NCI-H1436 treated with DMSO at 0.1 percent for 48 hours (cell line): ENCODE measurements at places on chromosomes 6 and 20.

DNA sequence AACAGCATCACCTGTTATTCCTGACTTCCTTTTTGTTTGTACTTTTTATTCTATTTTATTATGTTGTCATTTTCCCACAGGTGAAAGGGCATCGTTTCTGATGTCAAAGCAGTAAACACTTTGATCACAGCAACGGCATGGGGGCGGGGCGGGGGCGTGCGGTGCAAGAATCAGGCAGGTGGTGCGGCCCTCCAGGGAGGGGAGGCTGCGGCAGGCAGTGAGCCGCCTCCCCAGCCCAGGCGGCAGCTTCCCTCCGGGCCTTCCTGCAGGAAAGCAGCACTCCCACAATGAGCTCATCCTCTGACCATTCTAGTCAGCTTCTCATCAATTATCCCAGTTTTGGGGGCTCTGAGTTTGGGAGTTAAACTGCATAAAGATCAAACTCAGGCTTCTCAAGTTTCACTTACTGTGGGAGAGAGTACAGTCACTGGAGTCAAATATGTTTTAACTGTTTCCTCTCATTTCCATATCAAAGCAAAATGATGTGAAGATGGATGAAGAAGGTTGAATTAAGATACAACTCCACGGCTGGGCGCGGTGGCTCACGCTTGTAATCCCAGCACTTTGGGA lies 608.4 kb upstream of the AGPAT4 start:
- DNase-seq: no peak

GRCh38 chr6:157944983-157945931 lies 36.4 kb upstream of the SYNJ2 start:
- no peak for DNase-seq

- DNase-seq: no peak
These were observed 181.9 kb downstream of the HDGFL1 start for GRCh38 chr6:22751223-22751622.

DNA sequence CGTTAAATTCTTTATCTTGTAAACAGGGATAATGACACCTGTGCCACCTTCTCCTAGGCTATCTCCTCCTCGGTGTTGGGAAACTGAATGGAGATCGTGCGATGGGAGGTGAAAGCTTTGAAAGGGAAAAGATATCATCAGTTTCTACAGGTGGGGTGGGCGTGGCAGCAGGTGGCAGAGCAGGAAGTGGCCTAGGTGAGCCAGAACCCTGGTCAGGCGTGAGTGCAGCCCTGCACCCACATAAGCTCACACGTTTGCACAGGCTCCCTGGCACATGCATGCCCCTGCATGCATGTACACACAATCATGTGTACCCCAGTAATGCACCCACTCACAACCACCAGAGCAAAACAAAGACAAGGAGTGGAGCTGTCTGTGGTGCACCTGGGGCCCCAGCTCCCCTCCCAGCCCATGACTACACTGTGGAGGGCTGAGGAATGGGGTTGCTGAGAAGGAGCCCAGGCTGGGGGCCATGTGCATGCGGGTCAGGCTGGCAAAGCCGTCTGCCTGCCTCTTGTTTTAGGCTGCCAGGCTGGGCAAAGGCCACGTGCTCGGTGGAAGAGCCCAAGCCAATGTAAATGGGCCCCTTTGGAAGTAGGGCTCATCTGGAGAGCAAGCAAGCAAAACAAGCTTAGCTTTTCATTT lies 61.5 kb downstream of the TFAP2C start:
- no peak for DNase-seq

- DNase-seq: no peak
These were observed 159.5 kb downstream of the VEGFA start for GRCh38 chr6:43929511-43929910.

- DNase-seq: no peak
These were observed 108.1 kb downstream of the PCSK2 start for GRCh38 chr20:17334932-17335331.

- DNase-seq: no peak
These were observed 5.4 kb downstream of the DSP start for GRCh38 chr6:7546896-7547295.

DNA sequence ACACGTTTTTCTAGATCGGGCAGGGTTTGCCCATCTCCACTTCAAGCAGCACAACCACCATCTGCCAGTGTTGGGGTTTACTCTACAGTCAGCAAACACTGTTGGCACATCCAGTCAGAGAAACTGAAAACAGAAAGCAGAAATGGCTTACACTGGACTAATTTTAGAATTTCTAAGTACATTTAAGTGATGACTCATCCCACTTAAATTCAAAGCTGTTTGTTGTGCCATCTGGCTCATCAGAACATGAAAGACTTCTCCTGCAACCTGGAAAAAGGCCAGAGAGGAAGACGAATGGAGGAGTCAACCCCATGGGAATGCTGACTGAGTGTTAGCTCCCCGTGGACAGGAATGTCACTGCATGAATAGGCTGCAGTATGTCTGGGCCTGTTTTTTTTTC lies 21.8 kb downstream of the FAM209B start:
- DNase-seq: peak; percentile 25

DNA sequence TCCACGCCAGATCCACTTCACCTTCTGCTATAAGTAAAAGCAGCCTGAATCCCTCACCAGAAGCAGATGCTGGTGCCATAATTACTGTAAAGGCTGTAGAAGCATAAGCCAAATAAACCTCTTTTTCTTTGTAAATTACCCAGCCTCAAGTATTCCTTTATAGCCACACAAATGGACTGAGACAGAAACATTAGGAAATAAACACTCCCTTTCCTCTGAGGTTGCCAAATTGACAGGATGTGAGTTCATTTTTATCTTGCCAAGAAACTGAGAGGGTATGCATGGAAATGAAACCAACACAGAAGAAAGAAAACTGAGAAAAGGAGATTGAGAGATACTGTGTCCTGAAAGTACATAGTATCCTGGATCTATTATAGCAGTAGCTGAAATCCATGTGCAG lies 481.2 kb downstream of the HAO1 start:
- DNase-seq: no peak

DNA sequence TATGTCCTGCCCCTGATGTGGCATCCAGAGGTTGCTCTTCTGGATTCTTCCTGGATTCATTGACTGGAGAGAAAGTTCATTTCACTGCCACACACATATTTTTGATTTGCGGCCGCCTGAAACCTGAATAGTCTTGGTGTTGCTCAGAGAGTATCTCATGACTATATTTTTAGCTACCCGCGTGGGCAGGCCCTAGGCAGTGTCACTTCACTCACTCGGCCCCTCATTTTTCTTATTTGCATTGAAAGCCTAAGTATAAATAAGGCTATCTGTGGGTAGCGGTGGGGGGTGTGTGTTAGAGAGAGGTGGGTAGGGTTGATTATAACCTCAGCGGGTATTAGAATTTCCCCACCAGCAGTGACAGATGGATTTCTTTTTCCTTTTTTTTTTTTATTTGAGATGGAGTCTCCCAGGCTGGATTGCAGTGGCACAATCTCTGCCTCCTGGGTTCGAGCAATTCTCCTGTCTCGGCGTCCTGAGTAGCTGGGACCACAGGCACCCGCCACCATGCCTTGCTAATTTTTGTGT lies 113.5 kb downstream of the JARID2 start:
- no peak for DNase-seq

DNA sequence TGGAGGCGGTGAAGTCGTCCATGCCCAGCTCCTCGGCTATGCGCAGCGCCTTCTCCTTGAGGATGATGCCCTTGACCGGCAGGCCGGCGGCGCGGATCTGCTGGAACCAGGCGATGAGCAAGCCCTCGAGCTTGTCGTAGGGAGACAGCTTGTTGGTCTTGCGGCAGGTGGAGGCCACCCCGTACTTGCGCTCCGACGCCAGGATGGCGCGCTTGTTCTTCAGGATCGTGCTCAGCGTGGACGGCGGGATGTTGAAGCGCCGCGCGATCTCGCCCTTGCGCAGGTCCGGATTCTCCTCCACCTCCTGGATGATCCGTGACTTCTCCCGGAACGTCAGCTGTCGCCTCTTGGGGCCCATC lies 435 bp downstream of the CENPB start:
- no peak for DNase-seq

- no peak for DNase-seq
These were observed 13.9 kb downstream of the RAMACL start for GRCh38 chr6:166572370-166573261.

DNA sequence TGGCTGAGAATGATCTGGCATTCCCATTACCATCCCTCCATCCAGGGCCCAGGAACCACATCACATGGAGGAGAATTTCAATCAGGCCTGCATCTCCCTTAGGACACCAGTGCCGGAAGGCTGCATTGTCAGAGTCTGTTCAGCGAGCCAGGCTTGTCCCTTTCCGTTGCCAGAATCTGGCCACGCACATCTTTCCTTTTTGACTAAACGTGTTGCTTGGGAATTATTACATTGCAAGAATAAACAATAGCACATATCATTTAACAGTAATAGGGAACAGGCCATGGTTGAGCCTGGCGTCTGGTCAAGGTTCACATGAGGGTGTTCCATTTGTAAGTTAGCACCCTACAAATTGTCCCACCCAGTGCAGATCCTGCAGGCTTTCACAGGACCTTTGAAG lies 42.8 kb downstream of the SOBP start:
- no peak for DNase-seq

DNA sequence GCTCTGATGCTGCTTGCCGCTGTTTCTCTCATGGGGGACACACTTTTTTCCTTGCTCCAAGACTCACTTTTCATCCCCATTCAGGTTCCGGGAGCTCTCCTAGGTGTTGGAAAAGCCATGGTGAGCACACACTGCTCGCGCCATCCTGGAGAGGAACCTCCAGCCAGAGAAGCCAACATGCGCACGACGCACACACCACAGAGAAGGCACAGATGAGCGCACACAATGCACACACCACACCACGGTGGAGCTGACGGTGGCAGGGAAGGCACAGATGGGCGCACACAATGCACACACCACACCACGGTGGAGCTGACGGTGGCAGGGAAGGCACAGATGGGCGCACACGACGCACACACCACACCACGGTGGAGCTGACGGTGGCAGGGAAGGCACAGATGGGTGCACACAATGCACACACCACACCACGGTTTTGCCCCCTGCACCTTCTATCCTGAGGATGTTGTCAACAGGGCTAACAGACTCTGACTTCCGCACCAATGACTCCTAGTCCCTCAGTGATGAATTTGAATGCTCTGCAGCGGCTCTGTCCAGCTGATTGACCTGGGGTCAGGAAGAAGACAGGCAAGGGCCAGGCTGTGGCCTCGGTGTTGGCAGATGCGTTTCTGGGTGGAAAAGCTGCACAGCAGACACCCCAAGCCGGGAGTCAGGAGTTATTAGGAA lies 154.7 kb downstream of the ERMARD start:
- DNase-seq: no peak

DNA sequence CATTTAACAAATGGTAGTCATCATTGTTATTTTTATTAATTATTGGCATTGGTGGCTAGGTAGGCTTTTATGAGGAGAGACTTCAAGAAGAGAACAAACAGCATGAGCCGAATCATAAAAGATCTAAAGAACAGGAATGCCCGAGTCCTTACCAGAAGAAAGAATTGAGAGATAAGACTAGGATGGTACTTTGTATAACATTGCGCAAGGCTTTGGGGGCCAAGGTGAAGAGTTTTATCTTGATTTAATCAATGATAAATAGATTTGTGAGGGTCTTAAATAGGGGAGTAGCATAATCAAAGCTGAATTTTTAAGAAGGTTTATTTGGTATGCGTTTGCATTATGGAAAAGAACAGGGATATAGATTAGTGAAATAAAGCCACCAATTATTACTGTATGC lies 15.4 kb downstream of the CDC40 start:
- no peak for DNase-seq

- DNase-seq: no peak
These were observed 424.8 kb downstream of the QKI start for GRCh38 chr6:163839296-163839695.

DNA sequence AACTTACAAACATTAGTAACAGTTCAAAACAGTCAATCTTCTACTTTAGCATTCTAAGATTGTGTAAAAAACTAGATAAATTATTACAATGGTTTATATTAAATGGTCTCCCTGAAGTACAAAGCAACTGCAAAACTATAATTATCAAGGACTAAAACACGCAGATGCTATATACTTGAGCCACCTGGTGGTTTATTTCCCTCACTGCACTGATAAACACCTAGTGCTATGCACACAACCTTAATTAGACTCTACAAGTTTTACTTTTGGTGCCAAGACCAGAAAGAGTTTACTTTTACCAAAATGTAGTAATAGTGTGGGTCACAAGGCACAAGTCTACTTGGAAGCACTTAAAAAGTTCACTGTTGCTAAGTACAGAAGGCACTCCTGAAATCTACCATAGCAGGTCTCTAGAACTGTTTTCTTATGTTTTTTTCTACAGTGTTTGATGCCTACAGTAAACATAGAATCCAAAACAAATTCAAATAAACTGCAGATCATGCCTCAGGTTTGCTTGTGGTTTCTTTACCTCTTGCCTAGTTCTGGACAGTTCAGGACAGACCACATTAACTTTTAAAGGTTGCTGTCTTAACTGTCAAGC lies 49.2 kb downstream of the GMDS start:
- DNase-seq: peak; percentile 29

DNA sequence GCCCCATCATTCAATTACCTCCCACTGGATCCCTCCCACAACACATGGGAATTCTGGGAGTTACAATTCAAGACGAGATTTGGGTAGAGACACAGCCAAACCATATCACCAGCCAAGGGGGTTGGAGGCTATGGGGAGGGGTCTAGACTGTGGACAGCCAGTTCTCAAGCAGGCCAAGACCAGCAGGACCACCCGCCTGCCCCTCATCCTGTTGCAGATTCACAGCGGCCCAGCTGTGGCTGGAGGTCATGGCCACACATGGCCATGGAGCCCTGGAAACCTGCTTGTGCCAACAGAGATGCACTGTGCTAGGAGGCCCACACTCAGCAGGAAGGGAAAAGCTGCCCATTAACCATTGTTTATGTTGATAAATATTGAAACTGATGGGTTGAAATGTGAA lies 240.5 kb downstream of the TTLL2 start:
- no peak for DNase-seq

GRCh38 chr6:95133578-95133977 lies 443.8 kb upstream of the MANEA start:
- DNase-seq: no peak

GRCh38 chr20:2557873-2558580 lies 21.7 kb downstream of the TMC2 start:
- DNase-seq: no peak

DNA sequence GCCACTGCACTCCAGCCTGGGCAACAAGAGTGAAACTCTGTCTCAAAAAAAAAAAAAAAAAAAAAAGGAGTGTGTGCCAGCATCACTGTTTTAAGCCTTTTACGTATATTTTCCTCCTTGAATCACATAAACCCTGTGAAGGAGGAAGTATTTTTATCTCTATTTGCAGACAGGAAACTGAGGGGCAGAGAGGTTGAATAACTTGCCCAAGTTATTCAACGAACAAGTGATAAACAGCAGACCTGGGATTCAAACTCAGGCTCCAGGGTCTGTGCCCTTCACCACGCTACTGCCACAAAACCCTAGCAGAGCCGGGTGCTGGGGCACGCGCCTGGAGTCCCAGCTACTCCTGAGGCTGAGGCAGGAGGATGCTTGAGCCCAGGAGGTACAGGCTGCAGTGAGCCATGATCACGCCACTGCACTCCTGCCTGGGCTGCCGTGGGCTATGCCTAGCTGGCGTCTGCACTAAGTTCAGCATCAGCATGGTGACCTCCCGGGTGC lies 9.4 kb upstream of the AVP start:
- no peak for DNase-seq
